MCF 10A (cell line): ENCODE measurements at places on chromosomes 6 and 20. TPM values are rescaled to one million over a fixed set of nuclear protein-coding genes. Genes with fewer than 3 reads are reported as not detected.

Gene SLC17A3
- total RNA-seq: not detected in 2 replicates

Gene ME1
- 16.7 and 17.8 TPM in 2 replicates for total RNA-seq

Gene MUC21
- total RNA-seq: not detected in 2 replicates

Gene FLRT3
- total RNA-seq: 13.3 and 15.7 TPM in 2 replicates

Gene GABBR1
- 38.8 and 43.9 TPM in 2 replicates for total RNA-seq

Gene ATG5
- 26.4 and 33.3 TPM in 2 replicates for total RNA-seq

Gene MBOAT1
- total RNA-seq: 6.3 and 9.3 TPM in 2 replicates

Gene TOX2
- 2.4 and 2.7 TPM in 2 replicates for total RNA-seq

Gene RIPOR3
- total RNA-seq: not detected in 2 replicates

Gene PNLDC1
- total RNA-seq: not detected in 2 replicates

Gene BMP7
- not detected in 2 replicates for total RNA-seq

Gene GINS1
- 5.2 and 6.0 TPM in 2 replicates for total RNA-seq

Gene ADGB
- total RNA-seq: not detected in 2 replicates

Gene EFCAB8
- not detected in 2 replicates for total RNA-seq

Gene TNNC2
- total RNA-seq: 0.79 TPM in 1 of 2 replicates, not detected in the other

Gene TMEM151B
- not detected in 2 replicates for total RNA-seq

Gene SOX18
- total RNA-seq: 0.16 and 0.22 TPM in 2 replicates

Gene FGD2
- not detected in 2 replicates for total RNA-seq

Gene DLK2
- 13.6 and 30.2 TPM in 2 replicates for total RNA-seq

Gene KCNS1
- not detected in 2 replicates for total RNA-seq

Gene CYP21A2
- total RNA-seq: 0.33 and 0.88 TPM in 2 replicates

Gene WFDC2
- not detected in 2 replicates for total RNA-seq

Gene SLC35D3
- not detected in 2 replicates for total RNA-seq

Gene GSTA4
- total RNA-seq: 5.3 and 5.9 TPM in 2 replicates

Gene LINC00237
- not detected in 2 replicates for total RNA-seq

Gene METTL24
- not detected in 2 replicates for total RNA-seq

Gene DACT2
- not detected in 2 replicates for total RNA-seq

Gene RAB44
- 0.09 TPM in 1 of 2 replicates, not detected in the other for total RNA-seq

Gene LSM14B
- 33.3 and 35.1 TPM in 2 replicates for total RNA-seq

Gene ARFGAP1
- 93.6 and 97.2 TPM in 2 replicates for total RNA-seq

Gene APOBEC2
- not detected in 2 replicates for total RNA-seq

Gene EYS
- total RNA-seq: 1.5 and 1.6 TPM in 2 replicates

Gene LRFN2
- not detected in 2 replicates for total RNA-seq

Gene TRERF1
- 9.4 and 12.0 TPM in 2 replicates for total RNA-seq

Gene TRIM31
- not detected in 2 replicates for total RNA-seq

Gene RUNX2
- total RNA-seq: 8.1 and 9.3 TPM in 2 replicates

Gene HLA-DQA1
- not detected in 2 replicates for total RNA-seq

Gene VGLL2
- total RNA-seq: not detected in 2 replicates

Gene DPPA5
- total RNA-seq: not detected in 2 replicates

Gene WFDC9
- total RNA-seq: not detected in 2 replicates
